ENCODE measurements at places on chromosomes 2 and 18.

- DNase-seq: no peak
Measured at GRCh38 chr2:66082581-66082980, 352.3 kb upstream of the MEIS1 start.

DNA sequence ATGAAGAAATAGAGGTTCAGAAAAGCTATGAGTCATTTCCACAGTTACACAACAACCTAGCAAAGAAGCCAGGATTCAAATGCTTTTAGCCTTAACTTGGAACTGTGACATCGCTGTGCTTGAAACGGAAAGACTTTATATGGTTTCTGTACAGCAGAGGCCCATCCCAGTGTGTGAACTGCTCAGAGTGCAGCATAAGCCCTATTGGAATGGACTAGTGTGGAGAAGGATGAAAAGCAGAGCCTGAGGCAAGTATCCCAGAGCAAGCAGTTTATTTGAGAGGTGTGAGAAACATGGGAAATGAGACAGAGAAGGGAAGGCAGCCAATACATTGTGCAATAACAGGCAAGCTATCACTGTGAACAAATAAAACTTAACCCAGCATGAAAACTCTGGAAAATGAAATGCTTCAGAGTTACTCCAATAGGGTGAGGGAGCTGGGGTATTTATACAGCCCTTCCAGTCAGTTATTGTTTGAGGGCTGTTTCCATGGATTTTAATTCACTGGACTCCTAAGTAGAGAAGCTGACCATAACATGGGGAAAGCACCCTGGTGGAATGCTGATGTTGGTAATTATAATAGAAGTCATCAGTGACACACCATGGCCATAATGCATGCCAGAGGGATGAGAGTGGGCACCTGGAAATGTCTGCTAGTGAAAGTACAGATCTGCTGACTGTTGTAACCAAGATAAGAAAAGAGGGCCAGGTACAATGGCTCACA is 254.0 kb upstream of the POU3F3 start:
- DNase-seq: peak; percentile 38

DNA sequence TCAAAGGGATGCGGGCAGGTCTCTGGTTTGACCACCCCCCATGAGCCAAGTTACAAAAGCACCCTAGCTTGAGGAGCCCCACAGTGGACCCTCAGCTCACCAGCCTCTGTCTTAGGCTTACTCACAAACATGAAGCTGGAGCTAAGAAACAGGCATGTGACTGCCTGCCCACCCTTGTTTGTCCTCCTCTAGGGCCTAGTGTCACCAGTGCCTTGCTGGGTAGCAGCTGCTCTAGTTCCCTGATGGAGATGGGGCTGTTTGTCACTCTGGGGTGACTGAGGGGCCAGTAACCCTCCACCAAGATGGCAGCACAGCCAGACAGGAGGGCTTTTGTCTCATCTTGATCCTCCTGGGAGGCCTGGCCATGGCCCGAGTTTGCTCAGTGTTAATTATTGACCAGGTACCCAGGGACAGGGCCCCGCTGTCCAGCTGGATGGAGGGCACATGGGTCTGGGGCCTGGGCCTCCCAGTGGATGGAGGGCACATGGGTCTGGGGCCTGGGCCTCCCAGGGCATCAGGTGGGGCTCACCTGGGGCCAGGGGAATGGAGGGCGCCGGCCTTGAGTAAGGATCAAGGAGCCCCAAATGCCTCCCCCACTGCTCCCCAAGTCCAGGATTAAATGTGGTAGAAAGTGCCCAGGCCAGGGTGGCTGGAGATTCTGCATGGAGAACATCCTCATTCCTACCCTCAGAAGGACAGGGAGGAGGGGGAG is 185.9 kb upstream of the HAAO start:
- DNase-seq: no peak

DNA sequence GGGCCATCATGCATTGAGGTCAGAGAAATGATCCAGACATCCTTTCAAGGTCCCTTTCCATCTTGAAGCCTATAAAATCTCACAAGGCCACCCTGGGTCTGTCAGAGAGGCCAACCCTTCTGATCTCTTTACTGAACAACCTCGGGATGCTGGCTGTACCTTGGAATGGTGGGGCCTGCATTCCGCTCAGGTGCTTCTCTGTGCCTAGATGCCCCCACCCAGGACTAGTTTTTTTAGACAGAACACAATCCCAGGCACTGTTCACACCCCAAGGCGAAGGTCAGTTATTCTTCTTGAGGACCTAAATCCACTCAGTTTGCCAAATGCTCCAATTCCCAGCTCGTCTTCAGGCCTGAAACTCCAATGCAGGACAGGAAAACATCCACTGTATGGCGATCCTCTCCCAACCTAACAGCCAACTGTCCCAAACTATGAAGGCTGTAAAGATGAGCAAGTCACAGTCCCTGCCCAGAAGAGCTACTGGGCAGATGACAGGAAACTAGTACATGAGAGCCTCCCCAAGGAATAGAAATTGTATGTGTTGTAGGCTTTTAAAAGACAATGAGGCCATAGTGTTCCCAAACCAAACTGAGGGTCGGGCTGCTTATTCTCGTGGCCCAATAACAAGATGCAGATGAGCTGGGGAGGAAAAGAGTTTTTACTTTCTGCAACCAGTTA is 154.4 kb upstream of the ACAA2 start:
- DNase-seq: no peak

- DNase-seq: no peak
Measured at GRCh38 chr2:96873651-96874096, 3.8 kb upstream of the SEMA4C start.

DNA sequence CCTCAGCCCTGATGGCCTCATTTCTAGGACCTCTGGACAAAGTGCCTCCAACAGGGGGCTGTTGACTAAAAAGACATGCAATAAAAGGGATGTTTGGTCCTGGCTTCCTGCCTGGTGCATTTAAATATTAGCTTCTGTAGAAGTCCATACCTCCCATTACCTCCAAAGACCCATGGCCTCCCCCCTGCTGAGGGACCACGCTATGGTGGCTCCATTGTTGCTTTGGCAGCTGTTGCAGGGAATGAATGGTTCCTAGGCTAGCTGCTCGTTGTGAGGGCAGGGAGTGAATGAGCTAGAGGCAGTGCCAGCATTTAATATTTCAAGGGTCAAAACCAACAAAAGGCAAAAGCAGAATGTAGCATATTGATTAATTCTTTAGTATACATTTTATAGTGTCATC is 285.9 kb downstream of the SLC8A1 start:
- no peak for DNase-seq

- DNase-seq: no peak
Measured at GRCh38 chr2:229740279-229740678, 25.9 kb upstream of the DNER start.

- no peak for DNase-seq
Measured at GRCh38 chr2:100136310-100136709, 6.1 kb downstream of the AFF3 start.

GRCh38 chr2:108833219-108833618 is 46.6 kb downstream of the CCDC138 start:
- DNase-seq: peak; percentile 43

DNA sequence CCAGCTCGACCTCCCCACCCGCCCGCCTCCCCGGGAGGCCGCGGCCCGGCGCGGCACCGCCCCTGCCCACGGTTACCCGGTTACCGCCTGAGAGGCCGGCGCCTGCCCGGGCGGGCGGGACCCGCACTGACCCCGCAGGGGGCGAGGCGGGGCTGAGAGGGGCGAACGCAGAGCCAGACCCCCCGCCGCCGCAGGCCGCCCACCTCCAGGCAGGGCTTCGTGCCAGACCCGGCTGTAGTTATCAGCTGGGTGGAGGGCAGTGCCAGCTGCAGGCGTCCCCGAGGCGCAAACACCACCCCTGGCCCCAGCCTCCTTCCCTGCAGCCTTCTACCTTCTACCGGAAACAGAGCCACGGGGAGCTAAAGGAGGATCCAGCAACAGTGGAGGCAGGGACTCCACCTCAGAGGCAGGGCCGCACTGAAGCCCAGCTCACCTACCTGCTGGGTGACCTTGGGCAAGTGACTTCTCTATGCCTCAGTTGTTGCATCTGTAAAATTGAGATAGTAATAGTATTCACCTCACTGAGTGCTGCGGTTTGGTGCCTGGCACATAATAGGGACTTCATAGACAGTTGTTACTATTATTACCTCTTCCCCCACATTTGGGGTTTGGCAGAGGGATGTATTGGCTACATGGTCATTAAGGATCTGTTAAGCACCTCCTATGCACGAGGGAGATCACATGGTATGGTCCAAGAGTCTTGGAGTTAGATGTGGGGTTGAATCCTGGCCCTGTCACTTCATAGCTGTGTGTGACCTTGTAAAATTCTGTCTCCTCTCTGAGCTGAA is 231.6 kb upstream of the SMAD2 start:
- DNase-seq: peak; percentile 68

Measured in KBM-7 (cell line).